Thoracic aorta (tissue), 2 donors: ENCODE measurements at places on chromosomes 2 and 18.

GRCh38 chr2:200845194-200845593, 19.3 kb downstream of the CLK1 start:
- no peak for DNase-seq

- DNase-seq = no peak
These were observed 56.0 kb downstream of the PDE11A start for GRCh38 chr2:178016612-178017011.

DNA sequence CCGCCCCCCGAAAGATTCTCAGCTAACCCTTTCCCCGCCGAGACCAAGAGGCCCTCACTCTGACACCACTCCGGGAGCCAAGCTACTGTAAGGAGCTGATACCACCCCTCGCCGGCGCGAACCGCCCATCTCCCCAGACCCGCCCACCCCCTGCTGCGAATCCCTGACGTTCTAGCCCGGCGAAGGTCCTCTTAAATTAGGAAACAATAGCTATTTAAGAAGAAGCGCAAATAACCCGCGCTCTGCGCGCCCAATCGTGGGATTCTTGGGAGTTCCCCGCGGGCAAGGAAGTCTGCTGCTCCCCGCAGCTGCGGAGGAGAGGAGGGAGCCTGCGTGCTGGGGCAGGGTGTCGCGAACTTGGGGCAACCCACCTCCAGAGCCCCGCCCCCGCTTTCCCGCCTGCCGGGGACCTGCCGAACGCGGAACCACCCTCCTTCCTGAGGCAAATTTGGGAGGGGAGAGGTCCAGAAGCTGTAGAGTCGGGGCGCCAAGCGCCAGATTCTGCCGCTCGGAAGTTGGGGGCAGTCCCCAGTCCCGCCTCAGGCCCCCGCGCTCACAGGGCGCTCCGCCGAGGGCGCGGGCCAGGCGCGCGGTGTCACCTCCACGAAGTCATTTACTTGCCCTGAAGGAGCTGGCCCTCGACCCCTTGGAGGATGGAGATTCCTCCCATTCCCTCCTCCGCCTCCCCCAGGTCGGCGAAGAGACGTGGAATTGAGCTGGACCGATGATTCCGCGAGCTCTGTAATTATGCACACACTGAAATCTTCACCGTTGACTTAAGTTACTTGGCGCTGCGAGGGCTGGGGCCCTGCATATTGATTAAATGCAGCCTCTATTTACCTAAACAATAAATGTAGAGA, 8.4 kb upstream of the SP9 start:
- DNase-seq = no peak

DNA sequence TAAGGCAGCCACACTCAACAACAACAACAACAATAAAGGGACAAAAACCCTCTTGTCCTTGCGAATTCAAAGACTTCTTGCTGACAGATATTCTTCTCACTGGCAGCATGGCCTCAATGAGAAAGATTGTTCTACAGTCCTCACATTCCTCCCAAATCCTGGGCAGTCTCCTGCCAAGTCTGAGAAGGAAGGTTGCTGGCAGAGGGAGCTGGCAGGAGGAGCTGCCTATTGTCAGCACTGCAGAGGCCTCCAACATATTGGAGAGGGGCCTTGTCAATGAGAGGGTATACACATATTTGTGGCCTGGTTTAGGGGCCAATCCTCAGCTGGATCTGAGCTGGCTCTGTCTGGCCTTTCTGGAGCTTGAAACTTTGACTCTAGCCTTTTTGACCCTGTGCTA, 63.5 kb downstream of the LAMA3 start:
- no peak for DNase-seq

GRCh38 chr2:176378323-176378722, 109.1 kb downstream of the MTX2 start:
- DNase-seq = no peak

DNA sequence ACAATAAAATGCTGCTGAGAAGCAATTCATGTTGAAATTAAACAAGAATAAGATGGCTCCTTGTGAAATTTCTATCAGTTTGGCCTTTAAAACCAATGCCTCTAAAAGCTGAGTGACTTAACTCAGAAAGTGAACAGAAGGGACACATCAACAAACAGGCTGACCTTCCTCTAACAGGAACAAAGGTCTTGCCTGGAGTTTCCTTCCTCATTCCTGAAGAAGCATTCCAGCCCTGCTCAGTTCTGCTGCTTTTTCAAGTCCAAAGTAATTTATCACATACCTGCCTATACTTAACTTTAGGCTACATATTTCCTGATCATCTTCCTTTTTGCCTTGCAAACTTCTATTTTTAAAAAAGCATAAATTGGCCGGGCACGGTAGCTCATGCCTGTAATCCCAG, 14.1 kb downstream of the PTRHD1 start:
- no peak for DNase-seq

GRCh38 chr2:222731201-222731621, 59.8 kb downstream of the MOGAT1 start:
- no peak for DNase-seq

- DNase-seq = no peak
These were observed 62.6 kb downstream of the MDH1 start for GRCh38 chr2:63651356-63651755.

DNA sequence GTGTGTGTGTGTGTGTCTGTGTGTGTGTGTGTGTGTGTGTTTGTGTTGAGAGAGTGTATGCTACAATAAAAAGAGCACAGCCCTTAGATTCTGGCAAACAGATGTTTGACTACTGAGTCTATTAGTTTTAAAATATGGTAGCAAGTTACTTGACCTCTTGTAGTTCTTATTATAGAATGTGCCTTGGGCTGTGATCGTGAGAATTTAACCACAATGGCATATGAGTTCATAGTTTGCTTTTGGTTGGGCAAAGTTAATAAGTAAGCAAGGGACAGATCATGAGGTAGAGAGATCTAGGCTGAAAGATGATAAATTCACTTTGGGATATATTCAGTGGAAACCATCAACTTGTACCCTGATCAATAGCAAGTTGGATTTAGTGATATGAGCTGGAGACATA, 334.3 kb upstream of the VWC2L start:
- DNase-seq = no peak

DNA sequence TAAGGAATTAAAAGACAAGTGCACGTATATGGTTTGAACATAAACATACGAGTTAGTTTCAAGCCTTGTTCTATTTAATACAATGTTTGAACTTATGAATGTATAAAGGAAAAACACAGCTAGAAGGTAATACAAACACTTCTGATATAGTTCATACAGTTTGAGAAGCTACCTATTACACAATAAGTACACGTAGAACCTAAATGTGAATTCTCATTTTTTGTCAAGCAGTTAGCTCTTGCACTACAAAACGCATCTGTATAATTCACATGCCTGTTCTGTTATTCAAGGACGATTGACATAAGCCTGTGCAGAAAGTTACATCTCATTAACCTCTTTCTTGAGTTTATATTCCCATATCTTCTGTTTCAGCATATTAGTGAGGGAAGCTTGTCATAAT, 2.7 kb downstream of the LRP1B start:
- no peak for DNase-seq

DNA sequence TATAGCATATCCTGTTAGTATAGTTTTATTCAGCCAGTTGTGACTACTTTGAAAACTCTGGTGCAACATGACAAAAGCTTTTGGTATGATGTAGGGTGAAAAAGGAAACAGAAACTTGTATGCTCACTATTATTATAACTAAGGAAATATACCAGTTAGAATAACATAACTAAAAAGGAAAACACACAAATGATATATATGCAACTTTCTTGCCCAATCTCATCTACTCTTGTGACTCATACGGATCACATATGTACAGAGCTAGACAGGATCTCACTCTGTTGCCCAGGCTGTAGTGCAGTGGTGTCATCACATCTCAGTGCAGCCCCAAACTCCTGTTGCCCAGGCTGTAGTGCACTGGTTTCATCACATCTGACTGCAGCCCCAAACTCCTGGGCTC, 12.4 kb upstream of the TLK1 start:
- DNase-seq = no peak

DNA sequence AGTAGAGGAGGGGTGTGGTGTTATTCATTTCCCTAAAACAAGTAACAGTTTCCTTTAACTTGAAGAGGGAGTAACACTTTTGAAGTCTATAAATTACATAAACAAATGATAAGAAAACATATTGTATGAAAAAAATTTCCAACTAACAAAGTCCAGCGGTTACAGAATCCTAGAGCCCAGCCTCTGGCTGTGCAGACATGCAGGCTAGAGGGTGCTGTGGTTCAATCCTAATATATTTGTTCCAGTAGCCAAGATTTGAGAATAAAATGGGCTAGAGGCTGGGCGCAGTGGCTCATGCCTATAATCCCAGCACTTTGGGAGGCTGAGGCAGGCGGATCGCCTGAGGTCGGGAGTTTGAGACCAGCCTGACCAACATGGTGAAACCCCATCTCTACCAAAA, 56.9 kb downstream of the WDR75 start:
- DNase-seq = no peak

- no peak for DNase-seq
These were observed 172.8 kb downstream of the ARL4C start for GRCh38 chr2:234324116-234324515.

- no peak for DNase-seq
These were observed 41.4 kb upstream of the EML4 start for GRCh38 chr2:42127425-42128424.

DNA sequence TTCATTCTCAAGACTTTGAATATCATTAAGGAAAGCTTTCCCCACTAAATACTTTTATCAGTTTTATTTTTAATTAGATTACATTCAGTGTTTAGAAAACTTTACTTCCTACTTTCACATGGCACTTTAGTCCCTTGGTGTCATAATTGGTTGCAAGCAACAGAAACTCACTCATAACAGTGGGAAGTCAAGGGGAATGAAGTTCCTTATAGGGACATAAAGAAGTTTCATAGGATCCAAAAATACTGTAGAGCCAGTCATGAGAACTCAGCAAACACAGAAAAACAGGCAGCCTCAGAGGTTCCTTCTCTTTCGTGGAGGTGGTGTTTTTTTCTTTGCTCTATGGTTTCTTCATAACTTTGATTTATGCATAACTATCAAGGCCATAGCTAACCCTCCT, 809.0 kb downstream of the BCL11A start:
- no peak for DNase-seq

DNA sequence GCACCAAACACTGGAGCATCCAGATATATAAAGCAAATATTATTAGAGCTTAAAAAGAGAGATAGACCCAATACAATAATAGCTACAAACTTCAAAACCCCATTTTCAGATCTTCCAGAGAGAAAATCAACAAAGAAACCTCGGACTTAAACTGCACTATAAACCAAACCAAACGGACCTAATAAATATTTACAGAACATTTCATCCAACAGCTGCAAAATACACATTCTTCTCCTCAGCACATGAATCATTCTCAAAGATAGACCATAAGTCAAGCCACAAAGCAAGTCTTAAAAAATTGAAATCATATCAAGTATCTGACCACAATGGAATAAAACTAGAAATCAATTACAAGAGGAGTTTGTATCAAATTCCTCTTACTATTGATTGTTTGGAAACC, 140.2 kb upstream of the OTOS start:
- DNase-seq = no peak

GRCh38 chr18:9753846-9754245, 45.7 kb downstream of the RAB31 start:
- DNase-seq = no peak

DNA sequence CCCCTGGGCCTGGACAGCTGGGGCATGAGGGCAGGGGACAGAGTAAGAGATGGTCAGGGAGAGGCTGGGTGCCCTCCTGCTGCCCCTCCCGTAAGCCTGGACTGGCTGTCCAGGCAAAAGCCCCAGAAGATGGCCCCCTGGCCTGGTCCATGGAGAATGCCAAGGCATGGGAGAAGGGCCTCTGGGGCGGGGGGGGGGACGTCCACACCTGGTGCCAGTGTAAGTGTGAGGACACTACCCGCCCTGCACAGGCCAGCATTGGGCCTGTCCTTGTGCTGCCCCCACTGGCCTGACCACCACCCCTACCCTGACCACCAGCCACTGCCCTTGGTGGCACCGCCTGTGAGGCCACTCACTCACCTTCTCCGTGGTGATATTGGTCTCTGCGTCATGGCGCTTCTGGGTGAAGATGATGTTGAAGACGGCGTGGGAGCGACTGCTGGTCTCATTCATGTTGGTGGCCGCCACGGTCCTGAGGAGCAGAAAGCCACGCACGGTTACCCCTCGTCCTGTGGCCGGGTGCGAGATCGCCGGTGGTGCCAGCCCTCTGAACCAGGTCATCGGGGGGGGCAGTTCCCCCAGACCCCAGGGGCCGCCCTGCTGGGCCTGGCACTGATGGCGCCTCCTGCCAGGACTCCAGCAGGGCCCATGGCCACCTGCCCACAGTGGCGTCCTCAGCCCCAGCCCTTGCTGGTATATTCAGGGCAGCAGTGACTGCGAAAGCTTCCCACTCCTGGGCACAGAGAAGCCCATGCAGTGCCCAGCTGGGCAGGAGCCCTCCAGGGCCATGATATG, 35.2 kb downstream of the KIF1A start:
- no peak for DNase-seq

DNA sequence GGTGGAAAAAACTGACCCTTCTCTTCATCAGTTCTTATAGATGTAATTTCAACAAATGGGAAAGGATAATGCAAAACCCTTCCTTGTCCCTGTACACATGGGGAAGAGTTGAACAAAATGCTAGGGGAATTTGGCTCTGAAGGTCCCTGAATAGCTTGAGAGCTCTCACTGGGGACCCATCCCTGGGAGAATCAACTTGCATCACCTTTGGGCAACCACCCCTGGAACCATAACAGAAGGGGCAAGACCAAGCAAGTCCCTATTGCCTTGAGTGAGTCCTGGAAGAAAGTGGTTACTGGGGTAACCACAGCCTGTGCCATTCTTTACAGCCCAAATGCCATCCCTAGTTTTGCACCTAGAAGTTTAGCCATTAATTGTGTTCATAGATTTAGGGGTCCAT, 52.2 kb upstream of the B3GNT2 start:
- DNase-seq = no peak

GRCh38 chr2:38602136-38602731, 494 bp downstream of the HNRNPLL start:
- DNase-seq = no peak

- DNase-seq = no peak
These were observed 214.6 kb downstream of the TRIB2 start for GRCh38 chr2:12931186-12931844.

GRCh38 chr2:145431181-145431951, 911.4 kb upstream of the ZEB2 start:
- DNase-seq = no peak

GRCh38 chr2:157024129-157024528, 233.4 kb upstream of the GALNT5 start:
- DNase-seq = no peak

DNA sequence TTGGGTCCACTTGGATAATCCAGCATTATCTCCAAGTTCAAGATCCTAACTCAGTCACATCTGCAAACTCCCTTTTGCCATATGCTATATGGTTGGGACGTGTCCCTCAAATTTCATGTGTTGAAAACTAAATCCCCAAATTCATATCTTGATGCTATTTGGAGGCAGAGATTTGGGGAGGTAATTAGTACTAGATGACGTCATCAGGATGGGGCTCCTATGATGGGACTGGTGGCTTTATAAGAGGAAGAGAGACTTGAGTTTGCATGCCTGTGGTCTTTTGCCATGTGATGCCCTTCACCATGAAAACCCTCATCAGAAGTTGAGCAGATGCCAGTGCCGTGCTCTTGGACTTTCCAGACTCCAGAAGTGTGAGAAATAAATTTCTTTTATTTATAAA, 16.8 kb upstream of the SMAD4 start:
- DNase-seq = no peak

- DNase-seq = no peak
These were observed 66.0 kb downstream of the STPG4 start for GRCh38 chr2:47089083-47089464.
